ENCODE measurements at places on chromosomes 12 and 14. TPM values are rescaled to one million over a fixed set of nuclear protein-coding genes. Genes with fewer than 3 reads are reported as not detected.

- peaks cover 29% of the 10 kb centered on the region for H3K4me1 ChIP-seq
- DNase-seq = no peak
- H3K36me3 ChIP-seq = peaks cover 10% of the 10 kb centered on the region
Measured at GRCh38 chr12:5464096-5464495, 32.2 kb downstream of the NTF3 start.

DNA sequence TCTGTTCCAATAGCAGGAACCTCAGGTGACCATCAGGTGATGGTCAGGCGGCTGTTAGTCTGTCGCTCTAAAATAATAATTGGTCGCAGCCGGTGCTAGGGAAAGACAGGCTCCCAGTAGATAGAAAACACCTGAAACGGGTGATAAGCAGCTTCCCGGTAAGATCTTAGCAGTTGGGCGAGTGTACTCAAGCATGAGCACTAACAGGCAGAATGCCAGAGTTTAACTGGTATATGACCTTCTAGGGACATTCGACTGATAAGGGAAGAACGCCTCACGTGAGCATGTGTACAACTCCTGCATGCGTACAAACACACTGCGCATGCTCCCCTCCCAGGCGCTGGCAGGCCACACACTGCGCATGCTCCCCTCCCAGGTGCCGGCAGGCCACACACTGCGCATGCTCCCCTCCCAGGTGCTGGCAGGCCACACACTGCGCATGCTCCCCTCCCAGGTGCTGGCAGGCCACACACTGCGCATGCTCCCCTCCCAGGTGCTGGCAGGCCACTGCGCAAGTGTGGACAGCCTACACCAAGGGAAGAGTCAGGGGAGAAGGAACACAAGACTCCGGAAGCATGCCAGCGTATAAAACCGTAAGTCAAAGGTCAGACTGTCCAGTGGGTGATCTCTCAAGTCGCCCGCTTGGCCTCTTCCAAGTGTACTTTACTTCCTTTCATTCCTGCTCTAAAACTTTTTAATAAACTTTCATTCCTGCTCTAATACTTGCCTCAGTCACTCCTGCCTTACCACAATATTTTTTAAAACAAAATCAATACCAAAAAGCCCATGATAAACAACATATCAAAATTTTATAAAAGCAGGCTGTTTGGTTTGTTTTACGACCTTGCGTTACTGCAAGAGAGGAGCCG lies 24.5 kb downstream of the GPRC5D start:
- peaks cover 6% of the 10 kb centered on the region for H3K36me3 ChIP-seq
- DNase-seq = peak; percentile 45
- H3K4me1 ChIP-seq = no peaks in the 10 kb centered on the region
- H3K27ac ChIP-seq = peak overlapping the region; percentile 9

DNA sequence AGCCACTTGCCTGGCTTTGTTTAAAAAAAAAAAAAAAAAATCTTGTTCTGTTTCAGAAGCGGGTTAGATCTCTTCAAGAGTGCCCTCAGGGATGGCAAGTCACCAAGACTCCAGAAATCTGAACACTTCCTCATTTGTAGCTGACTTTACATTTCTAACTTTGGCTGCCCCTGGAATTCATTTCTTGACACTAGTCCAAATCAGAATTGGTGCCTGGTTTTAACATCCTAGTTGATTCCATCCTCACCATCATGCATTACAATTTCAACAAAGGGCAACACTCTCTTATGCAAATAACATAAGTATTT lies 295.5 kb downstream of the RMST start:
- H3K36me3 ChIP-seq = no peaks in the 10 kb centered on the region
- no peaks in the 10 kb centered on the region for H3K4me1 ChIP-seq
- H3K27me3 ChIP-seq = no peaks in the 10 kb centered on the region
- H3K4me3 ChIP-seq = no peak overlapping the region

- no peaks in the 10 kb centered on the region for H3K36me3 ChIP-seq
- DNase-seq = peak; percentile 39
- H3K27me3 ChIP-seq = no peaks in the 10 kb centered on the region
- H3K4me3 ChIP-seq = no peak overlapping the region
- H3K27ac ChIP-seq = no peak overlapping the region
Measured at GRCh38 chr14:77071938-77072388, 26.1 kb upstream of the CIPC start.

DNA sequence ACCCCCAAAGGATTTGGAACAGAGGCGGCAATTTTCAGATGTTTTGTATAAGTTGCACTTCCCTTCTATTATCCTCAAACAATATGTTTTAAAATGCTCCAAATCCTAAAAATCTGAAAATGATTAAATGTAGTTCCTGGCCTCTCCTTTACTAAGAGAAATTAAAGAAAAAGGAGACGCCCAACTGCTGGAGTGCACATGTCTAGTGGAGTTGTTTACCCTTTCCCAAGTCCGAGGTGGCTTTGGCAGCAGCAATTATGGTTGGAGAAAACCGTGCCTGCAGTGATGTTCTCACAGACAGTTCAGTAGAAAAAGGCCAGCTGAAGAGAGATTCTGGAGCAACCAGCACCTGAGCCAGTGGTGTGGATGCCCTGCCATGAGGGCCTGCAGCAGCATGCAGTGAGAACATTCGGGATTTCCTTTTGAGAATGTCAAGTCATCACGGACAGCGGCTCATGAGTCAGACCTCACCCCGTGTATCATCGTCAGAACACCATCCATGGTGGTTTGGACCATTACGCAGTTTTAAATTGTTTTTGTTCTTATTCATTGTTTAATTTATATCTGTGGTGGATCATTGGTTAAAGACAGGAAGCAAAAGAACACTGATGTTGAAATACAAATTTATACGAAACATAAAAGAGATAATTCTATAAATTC lies 179.0 kb upstream of the KRR1 start:
- H3K27me3 ChIP-seq = no peaks in the 10 kb centered on the region
- peaks cover 3% of the 10 kb centered on the region for H3K4me1 ChIP-seq
- DNase-seq = peak; percentile 100
- H3K27ac ChIP-seq = peak overlapping the region; percentile 67

DNA sequence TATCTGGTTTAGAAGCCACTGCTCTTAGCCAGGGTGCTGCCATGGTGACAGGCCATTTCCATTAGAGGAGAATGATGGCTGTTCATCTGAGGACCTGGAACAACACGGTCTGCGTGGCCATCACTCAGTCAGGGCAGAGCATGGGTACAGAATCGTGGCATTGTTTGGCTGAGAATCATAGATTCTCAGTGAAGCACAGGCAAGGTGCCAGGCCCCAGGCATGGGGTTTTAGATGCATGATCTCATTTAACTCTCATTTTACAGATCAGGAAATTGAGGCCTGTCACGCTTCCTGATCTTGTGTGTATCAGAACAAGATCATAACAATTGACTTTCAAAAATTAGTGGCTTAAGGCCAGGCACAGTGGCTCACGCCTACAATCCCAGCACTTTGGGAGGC lies 26.8 kb upstream of the IRF2BPL start:
- H3K4me1 ChIP-seq = peaks cover 15% of the 10 kb centered on the region
- H3K27ac ChIP-seq = no peak overlapping the region
- no peaks in the 10 kb centered on the region for H3K36me3 ChIP-seq
- H3K27me3 ChIP-seq = no peaks in the 10 kb centered on the region
- H3K4me3 ChIP-seq = no peak overlapping the region
- no peak for DNase-seq

- no peaks in the 10 kb centered on the region for H3K36me3 ChIP-seq
- H3K4me1 ChIP-seq = peaks cover 17% of the 10 kb centered on the region
- no peak overlapping the region for H3K4me3 ChIP-seq
- no peak overlapping the region for H3K27ac ChIP-seq
Measured at GRCh38 chr14:55126034-55126433, 3.0 kb upstream of the LGALS3 start.

HOXC6 gene
- total RNA-seq = not detected

SERPINA9 gene
- under 0.01 TPM for total RNA-seq

FSCB gene
- not detected for total RNA-seq

All from IMR-90 (cell line).